ENCODE measurements at places on chromosomes 5 and 9. TPM values are rescaled to one million over a fixed set of nuclear protein-coding genes. Genes with fewer than 3 reads are reported as not detected.

Gene PMPCA
- 78.1 TPM for polyA plus RNA-seq

DNA sequence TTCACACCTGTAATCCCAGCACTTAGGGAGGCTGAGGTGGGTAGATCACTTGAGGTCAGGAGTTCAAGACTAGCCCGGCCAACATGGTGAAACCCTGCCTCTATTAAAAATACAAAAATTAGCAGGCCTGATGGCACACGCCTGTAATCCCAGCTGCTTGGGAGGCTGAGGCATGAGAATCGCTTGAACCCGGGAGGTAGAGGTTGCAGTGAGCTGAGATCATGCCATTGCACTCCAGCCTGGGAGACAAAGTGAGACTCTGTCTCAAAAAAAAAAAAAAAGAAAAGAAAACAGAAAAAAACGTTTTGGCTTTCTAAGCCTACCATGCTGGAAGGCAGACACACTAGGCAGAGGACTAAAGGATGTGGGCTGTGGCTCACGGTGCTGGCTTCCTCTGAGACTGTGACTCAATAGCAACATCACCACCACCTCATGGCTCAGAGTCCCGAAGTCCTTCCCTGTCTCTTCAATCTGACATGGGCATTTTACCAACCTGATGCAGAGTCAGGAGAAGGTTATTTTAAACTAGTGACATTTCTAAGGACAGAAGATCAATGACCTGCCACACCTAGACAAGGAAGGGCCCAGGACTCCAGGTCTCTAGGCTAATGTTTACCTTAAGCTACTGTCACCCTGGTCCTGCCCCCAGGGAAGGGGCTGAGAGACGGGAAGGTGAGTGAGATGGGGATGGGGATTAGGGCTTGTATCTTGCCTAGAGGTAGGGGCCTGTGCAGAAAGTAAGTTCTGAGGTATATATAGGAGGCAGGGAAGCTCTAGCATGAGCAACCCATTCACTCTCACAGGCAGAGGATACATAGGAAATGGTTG lies 3.7 kb downstream of the ECSCR start:
- DNase-seq: no peak

DNA sequence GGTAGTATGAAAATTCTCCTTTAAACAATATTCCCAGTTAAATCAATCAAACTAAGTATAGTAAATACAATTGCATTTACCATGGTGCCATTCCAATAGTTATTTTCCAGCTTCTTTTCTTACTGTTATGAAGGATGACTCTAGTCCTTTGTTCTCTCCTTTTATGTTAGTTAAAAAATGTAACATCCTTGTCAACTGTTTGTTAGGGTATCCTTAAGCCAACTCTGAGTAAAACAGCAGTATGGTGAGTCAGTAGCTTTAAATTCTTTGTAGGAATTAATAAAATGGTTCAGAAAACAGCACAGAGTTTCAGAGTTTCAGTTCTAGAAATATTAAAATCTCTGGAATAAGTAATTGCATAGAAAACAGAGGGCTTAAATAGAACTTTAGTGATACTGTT lies 384.4 kb downstream of the MTRR start:
- no peak for DNase-seq

GRCh38 chr5:3325972-3326840 lies 269.4 kb upstream of the IRX1 start:
- no peak for DNase-seq

GRCh38 chr9:38673399-38674193 lies 46.3 kb downstream of the FAM240B start:
- DNase-seq: no peak

DNA sequence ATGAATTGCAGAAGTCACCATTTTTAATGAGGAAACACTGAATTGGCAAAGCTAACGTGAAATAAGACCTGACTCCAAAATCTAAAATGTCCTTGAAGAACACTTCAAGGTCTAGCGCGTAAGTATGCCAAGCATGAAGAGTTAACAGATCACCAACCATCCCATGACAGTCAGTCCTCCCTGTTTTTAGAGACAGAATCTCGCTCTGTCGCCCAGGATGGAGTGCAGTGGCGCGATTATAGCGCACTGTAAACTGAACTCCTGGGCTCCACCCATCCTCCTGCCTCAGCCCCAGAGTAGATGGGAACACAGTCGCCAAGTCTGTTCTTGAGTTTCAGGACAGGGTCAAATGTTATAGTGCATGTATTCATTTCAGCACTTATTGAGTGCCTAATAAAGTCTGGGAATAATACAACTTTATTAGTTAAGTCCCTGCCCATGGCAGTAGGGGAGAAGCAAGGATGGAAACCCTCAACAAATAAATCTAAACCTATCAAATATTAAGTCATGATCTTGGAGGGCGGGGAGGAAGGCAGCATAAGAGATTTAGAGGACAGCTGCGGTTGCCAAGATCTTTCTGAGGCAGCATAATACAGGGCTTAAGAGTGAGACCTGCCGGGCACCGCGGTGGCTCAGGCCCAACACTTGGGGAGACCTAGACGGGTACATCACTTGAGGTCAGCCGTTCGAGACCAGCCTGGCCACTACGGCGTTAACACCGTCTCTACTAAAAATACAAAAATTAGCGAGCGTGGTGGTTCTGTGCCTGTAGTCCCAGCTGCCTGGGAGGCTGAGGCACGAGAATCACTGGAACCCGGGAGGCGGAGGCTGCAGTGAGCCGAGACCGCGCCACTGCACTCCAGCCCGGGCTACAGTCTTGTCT lies 1.1 kb downstream of the ATPSCKMT start:
- DNase-seq: no peak

Gene REEP2
- polyA plus RNA-seq: 44.7 TPM

Gene LCN1
- polyA plus RNA-seq: not detected

GRCh38 chr9:122261469-122261881 lies 3.2 kb downstream of the RBM18 start:
- DNase-seq: no peak

DNA sequence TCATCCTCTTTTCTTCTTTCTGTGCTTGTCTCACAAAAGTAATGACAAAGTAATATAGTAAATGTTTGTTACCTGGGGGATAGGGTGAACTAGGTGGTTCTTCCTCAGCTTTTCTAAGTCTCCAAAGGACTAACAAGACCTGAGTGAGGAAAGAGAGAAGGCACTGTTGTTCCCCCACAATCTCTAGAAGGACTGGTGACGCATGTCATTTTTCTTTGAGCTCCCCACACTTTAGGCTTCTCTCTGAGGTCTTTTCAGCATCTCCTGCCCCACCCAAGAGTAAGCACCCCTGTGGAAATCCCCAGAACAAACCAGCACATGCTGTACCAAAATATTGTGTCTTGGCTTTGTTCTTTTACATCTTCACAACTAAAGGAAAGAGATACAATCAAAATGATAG lies 2.4 kb upstream of the IL7R start:
- no peak for DNase-seq

Gene IL5
- polyA plus RNA-seq: not detected

Gene CAMLG
- 10.8 TPM for polyA plus RNA-seq

Gene TBC1D2
- 7.4 TPM for polyA plus RNA-seq

Gene MYOZ3
- 12.4 TPM for polyA plus RNA-seq

- DNase-seq: no peak
Measured at GRCh38 chr9:38478211-38478610, 54.0 kb upstream of the IGFBPL1 start.

GRCh38 chr5:158283397-158283796 lies 424.5 kb upstream of the CLINT1 start:
- no peak for DNase-seq

GRCh38 chr9:8456344-8456743 lies 656.8 kb upstream of the DMAC1 start:
- DNase-seq: no peak

Measured in H1 (cell line).